Activated CD4-positive, alpha-beta T cell treated with anti-CD3 and anti-CD28 coated beads, Interleukin-2, amount 50 U/mL, for 48 hours (primary cell): ENCODE measurements at places on chromosomes 4 and X.
A peak's percentile ranks its signal among the peaks of the same experiment; 100 is the strongest.

DNA sequence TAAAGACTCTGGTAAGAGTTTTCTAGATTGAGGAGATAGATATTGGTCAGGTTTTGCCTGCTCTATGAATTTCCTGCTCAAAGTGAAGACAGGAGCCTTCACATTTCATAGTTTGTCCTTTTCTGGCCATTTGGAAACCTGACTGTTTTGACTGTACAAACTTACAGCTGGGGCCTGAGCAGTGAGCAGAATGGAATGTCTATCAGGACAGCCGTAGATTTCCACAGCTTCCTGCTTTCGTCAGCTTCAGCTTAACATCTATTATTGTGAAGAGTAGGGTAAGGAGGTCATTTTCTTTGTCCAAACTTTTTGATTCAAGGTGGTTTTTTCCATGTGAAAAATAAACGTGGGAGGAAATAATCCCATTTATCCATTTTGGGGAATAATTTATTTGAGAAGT lies 124.3 kb upstream of the DIPK2B start:
- DNase-seq: no peak

GRCh38 chr4:8410641-8411271 lies 29.8 kb downstream of the ACOX3 start:
- no peak for DNase-seq

DNA sequence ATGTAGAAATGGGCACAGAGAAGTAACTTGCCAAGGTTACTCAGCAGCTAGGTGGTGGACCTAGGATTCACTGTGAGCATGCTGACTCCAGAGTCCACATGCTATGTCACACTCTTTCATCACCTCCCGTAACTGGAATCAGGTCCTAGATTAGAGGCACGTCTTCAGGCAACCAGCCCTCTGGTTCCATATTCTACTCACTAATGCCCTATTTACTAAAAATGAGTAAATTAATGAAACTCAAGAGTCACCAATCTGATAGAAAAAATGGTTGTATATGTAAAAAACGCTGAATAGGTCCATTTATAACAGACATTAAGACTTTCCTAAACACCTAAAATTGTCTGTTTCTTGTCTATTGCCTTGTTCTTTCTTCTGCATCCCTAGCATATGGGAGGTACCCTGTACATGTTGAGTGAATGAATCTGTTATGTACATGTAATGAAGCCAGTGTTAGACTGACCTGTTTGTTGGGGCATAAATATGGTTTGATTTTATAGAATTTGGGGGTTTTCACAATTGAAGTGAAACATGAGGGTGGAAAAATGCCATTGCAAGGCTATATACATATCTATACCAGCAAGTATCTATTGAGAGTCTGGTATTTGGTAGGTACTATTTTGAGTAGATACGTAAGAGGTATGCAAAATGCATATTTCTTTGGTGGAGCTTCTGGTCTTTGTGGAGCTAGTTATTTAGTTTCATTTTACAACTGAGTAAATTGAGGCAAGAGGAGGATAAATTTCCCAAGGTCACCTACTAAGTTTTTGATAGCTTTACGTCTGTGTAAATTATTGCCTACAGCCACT lies 7.5 kb upstream of the RUFY3 start:
- no peak for DNase-seq

DNA sequence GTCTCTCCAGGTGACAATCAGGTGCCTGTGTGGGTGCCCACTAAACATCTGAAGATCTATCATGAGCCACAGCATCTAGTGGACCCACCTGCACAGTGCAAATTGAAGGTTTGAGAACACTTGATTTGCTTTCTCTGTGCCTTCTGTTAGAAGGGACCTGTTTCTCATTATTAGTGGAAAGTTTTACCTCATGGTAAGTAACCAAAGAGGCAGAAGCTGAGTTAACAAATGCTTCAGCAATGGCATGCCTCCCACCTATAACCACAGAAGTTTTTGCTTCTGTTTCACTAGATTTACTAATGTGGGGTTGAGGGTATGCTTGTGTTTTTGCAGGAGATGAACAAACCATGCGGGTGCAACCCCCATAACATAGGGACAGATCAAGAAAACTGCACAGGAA lies 297.4 kb upstream of the DKK2 start:
- DNase-seq: no peak

DNA sequence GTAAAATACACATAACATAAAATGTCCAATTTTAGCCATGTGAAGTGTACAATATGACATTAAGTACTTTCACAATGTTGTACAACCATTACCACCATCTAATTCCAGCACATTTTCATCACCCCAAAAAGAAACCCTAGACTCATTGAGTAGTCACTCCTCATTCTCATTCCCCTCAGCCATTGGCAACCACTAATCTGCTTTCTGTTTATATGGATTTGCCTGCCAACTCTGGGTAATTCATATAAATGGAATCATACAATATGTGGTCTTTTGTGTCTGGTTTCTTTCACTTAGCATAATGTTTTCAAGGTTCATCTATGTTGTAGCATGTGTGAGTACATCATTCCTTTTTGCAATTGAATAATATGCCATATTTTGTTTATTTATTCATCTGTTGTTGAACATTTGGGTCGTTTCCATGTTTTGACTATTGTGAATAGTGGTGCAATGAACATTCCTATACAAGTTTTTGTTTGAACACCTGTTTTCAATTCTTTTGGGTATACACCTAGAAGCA lies 43.0 kb downstream of the EIF2S3 start:
- DNase-seq: no peak

- no peak for DNase-seq
Observed at GRCh38 chr4:73451981-73452747, 16.1 kb downstream of the AFP start.

DNA sequence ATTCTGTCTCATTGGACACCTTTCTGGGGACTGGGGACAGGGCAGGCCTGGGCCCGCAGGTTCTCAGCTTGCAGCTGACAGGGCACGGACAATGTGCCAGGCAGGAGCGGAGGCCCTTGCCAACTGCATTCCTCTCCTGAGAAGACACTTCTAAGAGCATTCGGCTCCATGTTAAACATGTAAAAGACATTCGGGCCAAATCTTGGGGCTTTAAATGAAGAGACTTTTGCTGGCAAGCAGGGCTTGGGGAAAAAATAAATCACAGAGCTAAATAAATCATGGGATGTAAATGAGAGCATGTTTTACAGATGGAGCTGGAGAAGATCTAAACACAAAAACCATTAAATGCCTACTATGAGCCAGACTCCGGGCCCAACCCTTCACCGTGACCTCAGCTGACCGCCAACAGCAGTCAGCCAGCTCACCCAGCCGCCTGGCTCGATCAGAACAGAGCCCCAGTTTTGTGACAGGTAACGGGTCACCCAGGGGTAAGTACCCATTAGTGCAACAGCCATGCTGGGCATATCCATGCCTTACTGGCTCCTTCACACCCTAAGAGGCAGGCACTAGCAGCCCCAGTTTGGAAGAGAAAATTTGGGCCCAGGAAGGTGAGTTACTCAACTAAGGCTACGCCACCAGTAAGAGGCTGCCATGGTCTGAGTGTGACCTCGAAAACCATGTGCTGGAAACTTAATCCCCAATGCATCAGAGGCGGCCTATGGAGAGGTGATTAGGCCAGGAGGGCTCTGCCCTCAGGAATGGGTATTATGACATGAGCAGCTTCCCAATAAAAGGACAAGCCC lies 14.7 kb downstream of the WDR1 start:
- DNase-seq: no peak

DNA sequence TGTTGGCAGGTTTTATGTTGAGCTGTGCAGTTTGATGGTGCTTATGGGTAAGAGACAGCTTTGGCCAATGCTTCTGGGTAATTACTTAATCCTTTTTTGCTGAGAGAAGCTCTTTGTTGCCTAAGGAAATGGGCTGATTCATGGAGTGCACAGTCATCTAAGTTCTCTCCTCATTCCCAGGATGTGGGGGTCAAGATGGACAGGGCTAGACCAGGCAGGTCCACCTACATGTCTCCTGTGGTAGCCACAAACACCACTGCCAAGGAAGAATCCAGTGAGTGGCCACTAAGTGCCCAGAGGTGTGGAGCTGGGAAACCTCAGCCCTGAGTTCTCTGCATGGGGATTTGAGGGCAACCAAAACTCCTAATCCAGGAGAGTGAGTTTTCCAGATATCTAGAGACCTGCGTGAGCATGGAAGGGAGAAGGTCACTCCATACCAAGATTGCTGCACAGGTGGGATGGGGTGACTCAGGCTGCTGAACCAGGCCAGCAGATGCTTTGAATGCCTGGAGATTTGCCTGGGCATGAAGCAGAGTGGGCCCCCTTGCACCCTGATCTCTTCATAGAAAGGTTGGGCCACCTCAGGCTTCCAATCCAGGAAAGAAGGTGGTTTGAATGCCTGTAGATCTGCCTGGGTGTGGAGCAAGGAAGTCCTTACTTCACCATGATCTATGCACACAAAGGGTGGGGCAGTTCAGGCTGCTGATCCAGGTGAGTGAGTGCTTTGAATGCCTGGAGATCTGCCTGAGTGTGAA lies 234.8 kb upstream of the GNPDA2 start:
- DNase-seq: no peak

DNA sequence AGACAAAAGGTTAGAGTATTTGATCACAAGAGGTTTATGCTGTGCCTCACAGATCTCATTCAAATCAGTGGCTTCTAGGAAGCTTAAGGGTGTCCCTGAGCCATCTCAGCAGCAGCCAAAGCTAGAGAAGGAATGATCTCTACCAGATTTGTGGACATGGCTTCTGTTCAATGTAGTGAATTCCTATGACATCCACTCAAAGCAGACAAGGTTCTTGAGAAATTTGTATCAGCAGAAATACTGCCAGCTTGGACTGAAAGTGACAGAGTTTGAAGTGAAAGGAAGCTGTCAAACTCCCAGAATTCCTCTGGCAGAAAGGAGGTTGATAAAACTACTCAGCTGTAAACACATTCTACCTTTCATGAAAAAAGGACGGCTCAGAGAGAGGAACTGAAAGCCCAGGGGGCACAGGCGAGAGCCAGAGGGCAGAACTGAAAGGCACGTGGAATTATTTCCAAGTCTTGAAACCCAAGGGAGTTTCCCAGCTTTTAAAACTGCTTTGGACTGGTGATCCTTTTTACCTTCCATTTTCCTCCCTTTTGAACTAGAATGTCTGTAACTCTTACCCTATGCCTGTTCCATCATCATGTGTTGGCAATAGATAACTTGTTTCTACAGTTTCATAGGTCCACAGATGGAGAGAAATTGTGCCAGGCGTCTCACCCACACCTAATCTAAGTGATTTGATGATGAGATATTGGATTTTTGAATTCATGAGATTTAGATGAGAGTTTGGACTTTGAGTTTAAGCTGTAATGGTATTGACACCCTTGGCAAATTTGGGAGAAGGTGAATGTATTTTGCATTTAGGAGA lies 14.5 kb upstream of the MED14 start:
- no peak for DNase-seq

DNA sequence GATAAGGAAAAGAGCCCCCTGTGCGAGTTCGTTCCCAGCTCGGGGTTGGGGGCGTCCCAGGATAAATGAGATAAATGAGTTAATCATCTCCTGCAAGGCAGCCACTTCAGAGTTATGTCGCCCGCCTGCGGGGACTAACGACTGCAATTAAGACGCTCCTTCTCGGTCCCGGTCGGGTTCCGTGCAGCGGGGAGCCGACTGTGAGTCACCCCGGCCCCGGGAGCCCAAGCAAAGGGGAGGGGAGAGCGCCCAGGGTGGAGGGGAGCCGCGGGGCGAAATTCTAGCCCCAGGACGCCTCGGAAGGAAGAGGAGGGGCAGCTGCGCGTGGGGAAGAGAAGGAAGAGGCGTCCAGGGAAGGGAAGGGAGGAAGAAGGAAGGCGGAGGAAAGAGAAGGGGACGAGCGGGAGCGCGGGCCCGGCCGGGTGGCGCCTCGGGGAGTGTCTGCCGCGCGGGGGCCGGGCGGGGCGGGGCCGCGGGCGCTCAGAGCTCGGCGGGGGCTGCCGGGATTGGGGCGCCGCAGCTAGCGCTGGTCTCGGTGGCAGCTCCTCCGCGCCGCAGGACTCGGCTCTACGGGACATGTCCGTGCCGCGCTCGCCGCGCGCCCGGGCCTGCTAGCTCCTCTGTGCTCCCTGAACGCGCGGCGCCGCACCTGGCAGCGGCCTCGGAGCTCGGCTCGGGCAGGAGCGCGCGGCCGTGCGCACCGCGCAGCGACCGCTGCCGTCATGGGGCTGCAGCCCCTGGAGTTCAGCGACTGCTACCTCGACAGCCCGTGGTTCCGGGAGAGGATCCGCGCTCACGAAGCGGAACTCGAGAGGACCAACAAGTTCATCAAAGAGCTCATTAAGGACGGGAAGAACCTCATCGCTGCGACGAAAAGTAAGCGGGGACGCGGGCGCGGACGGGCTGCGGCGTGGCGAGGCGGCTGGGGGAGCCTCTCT lies at the start of gene ARHGAP10:
TSS of gene ARHGAP10 (plus strand) at position 509 of the 938 bp plus-strand sequence. CDS start at position 723, 214 bp downstream.
- DNase-seq: peak; percentile 74

- DNase-seq: no peak
Observed at GRCh38 chr4:180518906-180519305, 1724.3 kb upstream of the TENM3 start.

- DNase-seq: no peak
Observed at GRCh38 chr4:53647547-53647946, 56.3 kb upstream of the LNX1 start.

GRCh38 chrX:98409867-98410266 lies 1526.2 kb downstream of the RPA4 start:
- no peak for DNase-seq

GRCh38 chr4:170979736-170980135 lies 833.5 kb upstream of the GALNTL6 start:
- no peak for DNase-seq

- no peak for DNase-seq
Observed at GRCh38 chrX:53251307-53251706, 26.3 kb upstream of the KDM5C start.

- DNase-seq: no peak
Observed at GRCh38 chrX:82649645-82650044, 858.4 kb upstream of the POU3F4 start.

- peak; percentile 3 for DNase-seq
Observed at GRCh38 chrX:151974336-151975227, at the start of gene GABRE. TSS of gene GABRE (minus strand) at chrX:151974676. CDS start at chrX:151974625, 51 bp downstream.

DNA sequence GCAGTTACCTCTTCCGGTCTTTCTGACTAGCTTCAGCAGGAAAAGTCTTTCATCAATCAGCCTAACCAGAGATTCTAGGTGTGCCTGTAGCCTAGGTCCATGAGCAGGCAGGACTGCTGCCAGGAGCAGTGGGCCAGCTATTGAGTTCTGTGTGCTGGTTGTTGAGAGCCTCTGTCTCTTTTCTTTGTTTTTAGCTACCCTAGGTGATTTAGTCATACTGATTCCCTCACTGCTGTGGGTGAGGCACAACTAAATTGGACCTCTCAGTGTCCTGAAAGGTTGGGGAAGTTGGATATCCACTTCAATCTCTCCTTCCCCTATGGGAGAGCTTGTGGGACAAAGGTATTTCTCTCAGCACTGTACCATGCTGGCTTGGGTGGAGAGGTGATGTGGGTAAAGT lies 354.9 kb downstream of the GPAT3 start:
- DNase-seq: no peak

- DNase-seq: peak; percentile 18
Observed at GRCh38 chr4:168923526-168924194, 86.4 kb downstream of the CBR4 start.

DNA sequence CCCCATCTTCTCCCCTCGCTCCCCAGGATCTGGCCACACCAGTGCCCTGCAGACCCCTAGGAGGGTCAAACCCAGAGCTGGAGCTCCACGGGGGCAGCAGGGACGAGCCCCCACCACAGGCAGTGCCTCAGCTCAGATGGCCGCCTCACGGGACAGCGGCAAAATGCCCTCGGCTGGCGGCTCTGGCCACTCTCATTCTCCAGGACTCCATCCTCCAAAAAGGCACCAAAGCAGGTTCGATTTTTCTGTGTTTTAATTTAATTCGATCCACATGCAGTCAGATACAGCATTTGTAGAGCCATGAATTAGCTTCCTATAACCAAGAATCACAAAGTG lies 8.3 kb downstream of the FAM53A start:
- no peak for DNase-seq

- no peak for DNase-seq
Observed at GRCh38 chrX:47489507-47490275, 6.7 kb upstream of the ZNF41 start.
